ENCODE measurements at places on chromosomes 2 and 18.

DNA sequence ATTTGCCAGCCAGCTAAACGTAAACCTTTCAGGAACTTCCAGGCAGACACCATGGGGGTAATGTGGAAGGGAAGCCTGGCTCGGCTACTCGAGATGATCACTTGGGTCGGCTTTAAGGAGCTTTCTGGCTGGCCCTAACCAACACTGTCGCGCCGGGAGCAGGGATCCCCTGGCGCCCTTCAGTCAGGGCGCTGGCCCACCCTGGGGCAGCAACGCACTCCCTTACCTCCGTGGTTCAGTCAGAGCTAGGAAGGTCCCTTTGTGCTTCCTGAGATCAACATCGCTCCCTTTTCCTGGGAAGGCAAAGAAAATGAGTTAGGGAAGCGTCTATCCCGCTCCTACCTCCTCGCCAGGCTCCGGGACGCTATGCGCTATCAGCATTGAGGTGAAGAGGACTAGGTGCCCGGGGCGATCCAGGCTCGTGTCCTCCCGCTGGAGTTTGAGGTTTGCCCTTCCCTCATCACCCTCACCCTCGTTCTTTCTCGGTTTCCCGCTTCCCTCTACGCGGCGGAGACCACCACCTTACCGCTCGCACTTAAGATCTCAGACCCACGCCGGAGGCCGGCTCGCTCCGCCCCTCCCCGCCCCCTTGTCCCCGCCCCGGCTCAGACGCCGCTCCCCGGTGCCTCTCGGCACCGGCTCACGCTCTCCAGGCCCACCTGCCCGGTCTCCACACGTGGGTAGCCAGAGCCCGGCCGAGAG is 449 bp upstream of the ATRAID start:
- DNase-seq = no peak

- no peak for DNase-seq
These were observed 14.9 kb downstream of the RBMS1 start for GRCh38 chr2:160478660-160479059.

- DNase-seq = no peak
These were observed 396.1 kb downstream of the TDRD15 start for GRCh38 chr2:21519821-21520220.

GRCh38 chr2:64841461-64841860 is 147.7 kb upstream of the SLC1A4 start:
- no peak for DNase-seq

All from HFFc6 (cell line).